ENCODE measurements at places on chromosomes 3 and 15.

DNA sequence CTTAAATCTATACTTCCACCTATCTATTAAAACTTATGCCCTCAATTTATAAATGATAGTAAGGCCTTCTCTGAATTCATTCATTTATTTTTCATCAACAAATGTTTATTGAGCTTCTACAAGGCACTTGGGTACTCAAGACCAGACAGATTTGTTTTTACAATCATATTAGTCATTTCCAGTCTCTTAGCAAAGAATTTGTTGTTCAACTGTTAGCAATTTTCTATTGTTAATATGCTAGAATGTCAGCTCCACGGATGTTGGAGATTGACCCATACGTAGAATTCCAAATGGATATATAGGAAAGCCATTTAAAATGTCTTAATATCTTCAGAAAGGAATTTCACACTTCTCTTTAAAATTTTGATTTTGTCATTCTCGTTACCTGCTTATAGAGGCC, 36.7 kb downstream of the ZBTB38 start:
- no peak for DNase-seq

GRCh38 chr15:89360294-89360971, 25.8 kb upstream of the POLG start:
- DNase-seq = no peak

DNA sequence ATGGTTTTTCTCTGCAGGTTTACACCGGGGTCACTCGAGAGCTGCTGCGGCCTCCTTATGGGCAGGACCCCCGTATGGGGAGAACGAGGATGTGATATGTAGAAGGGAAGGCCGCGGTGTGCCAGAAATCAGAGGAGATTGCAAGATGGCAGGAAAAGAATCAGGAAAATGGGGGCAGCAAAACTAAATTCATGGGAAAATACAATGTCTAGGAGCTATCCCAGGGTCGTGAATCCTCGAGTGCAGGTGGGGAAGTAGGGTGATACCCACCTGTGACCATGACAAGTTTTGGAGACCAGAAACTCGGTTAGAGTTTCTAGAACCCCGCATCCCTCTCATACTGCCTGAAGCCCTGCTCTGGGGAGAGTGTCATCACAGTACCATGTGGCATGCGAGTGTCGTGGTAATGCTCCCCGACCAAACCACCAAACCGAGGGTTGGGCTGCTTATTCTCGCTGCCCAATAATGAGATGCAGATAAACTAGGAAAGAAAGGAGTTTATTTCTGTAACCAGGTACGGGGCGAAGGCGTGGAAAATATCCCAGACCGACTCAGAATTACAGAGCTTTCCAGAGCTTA, 781 bp downstream of the TRNT1 start:
- no peak for DNase-seq

GRCh38 chr3:151283907-151284461, 5.6 kb upstream of the P2RY14 start:
- no peak for DNase-seq

DNA sequence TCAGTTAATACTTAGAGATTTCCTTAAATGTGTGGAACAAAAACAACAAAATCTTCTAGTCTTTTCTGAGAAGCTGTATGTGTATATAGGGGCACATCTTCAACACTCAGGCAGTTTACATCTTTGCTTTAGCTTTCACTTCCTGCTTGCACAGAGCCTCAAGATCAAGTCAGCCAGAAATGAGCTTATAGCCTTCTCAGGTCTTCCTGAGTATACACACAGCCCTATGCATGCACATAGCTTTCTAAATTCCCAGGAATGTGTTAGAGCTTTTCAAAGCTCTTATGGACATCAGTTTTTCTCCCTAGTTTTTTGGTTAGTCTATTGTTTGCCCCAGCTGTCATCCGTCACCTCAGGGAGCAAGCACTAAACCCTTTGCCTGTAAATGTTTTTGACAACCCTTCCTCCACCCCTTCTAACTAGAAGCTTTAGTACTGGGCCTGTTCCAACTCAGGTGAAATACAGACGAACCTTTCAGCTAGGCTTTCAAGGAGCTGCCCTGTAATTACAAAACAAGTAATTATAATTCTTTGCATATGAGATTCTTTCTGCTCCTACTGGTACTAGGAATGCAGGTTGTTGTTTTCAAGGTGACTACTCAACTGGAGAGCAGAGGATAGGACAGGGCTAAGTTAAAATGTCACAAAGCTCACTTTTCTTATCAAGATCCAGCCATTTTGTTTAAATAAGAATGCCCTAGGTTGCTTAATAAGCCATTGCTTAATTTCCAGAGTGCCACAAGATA, 22.6 kb upstream of the MTMR10 start:
- DNase-seq = no peak

- peak; percentile 51 for DNase-seq
Measured at GRCh38 chr15:101411085-101411484, 78.4 kb downstream of the PCSK6 start.

DNA sequence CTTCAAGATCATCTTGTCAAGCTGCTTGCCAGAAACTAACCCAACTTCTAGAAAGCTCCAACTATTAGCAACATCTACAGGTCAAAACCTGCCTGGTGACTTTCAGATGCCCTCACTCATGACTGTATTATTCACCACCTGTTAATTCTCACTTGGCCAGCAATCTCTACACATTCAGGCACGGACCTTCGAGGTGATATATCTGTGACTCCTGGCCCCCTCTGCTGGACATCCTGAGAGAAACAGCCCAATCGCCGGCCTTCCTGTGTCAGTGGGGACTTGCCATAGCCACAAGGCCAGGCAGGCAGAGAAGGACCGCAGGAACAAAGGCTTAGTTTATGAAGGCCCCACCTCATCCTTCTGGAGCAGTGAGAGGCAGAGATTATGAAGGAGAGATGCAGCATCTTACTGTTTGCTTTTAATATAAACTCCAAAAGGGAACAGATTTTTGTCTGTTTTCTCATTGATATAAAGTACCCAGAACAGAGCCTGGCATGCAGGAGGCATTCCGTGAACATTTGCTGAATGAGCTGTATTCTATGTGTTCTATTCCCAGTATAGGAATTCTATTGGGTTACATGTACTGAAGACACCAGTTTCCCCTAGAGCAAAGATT, 24.4 kb upstream of the OCA2 start:
- DNase-seq = no peak

- no peak for DNase-seq
Measured at GRCh38 chr15:67201136-67201535, 53.3 kb downstream of the AAGAB start.

DNA sequence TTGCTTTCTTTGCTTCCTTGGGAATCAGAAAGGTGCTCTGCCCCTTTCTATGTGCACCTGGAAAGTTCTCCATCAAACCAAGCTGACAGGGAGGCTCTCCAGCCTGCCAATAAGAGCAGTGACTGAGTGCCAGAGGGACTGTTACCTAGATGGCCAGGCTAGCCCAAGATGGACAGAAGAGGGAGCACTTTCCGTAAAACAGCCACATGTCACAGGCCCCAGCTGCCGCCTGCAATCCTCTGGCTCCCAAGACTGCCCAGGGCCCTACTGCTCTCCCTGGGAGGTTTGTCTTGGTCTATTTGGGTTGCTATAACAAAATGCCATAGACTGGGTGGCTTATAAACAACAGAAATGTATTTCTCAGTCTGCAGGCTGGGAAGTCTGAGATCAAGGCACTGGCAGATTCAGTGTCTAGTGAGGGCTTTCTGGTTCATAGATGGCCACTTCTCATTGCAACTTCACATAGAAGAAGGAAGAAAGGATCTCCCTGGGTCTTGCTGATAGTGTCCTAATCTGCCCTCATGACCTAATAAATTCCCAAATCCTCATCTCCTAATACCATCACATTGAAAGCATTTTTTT, 72.3 kb downstream of the TAMM41 start:
- DNase-seq = no peak

DNA sequence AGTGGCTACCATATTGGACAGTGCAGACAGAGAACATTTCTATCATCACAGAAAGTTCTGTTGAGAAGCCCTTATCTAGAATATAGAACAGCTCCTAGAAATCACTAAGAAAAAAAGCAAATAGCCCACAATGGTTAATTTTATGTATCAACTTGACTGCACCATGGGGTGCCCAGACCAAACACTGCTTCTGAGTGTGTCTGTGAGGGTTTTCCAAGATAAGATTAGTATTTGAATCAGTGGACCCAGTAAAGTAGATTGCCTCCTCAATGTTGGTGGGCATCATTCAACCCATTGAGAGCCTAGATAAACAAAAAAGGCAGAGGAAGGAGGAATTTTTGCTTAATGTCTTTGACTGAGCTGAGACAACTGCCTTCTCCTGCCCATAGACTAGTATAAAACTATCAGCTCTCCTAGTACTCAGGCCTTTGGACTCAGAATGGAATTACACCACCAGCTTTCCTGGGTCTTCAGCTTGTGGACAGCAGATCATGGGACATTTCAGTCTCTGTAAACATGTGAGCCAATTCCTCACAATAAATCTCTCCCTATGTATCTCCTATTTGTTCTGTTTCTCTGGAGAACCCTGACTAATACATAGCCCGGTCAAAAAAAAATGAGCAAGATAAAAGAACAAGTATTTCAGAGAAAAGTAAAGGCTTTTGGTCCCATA, 55.9 kb upstream of the OXTR start:
- DNase-seq = no peak

DNA sequence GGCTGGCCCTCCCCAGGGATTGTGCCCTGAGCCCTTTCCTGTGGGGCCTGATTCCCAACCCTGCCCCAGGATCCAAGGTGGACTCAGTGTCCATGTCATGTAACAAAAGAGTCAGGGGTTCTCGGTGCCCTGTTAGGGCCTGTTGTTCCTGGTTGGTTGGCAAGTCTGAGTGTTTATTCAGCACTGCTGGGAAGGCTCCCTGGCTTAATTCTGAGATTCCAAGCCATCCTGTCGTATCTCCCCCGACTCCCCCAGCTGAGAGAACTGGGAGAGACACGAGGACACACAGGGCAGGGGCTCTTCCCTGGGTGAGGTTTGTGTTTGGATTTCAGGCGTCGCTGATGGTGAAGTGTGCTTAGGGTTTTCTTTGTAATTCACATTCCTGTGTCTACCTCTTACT, 78.3 kb downstream of the EEFSEC start:
- DNase-seq = no peak

DNA sequence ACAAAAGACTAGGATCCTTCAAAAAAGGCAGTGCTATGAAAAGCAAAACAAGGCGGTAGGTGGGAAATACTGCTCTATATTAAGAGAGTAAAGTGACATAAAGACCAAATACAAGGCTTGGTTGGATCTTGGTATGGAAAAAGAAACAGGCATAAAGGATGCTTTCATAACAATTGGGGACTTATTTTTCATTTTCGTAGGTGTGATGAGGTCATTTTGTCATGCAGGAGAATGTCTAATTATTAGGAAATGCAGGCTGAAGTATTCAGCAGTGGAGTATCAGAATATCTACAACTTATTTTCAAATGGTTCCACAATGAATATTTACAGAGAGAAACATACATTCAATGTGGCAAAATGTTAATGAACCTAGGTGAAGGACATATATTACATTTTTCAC, 9.0 kb downstream of the XPC start:
- DNase-seq = no peak

DNA sequence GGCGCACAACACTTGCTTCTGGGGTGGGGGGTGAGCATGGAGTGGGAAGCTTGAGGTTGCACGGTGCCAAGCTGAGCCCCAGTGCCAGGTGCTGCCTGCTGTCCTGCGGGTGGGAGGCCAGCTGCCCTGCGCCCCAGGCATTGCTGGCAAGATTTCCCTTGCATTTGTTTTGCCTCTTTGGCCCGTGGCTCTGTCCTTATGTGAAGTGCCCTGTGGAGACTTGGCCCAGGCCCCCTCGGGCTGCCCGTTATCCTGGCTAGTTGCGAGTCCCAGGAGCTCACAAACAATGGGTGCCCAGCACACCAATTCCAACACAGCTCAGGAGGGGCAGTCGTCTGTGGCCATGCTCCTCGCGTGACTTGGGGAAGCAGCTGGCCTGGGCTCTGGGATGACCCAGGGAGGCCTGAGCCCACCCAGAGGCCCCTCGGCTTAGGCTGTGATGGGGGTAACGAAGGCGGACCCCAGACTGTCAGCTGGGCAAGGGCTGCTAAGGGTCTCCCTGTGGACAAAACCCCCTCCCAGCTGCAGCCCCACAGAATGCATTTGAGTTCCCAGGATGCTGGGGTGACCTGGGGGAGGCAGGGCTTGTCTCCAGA, 5.9 kb downstream of the C3orf22 start:
- peak; percentile 65 for DNase-seq

GRCh38 chr3:172181932-172182586, 142.7 kb downstream of the FNDC3B start:
- no peak for DNase-seq

GRCh38 chr15:81049835-81050234, 49.1 kb downstream of the TLNRD1 start:
- no peak for DNase-seq

DNA sequence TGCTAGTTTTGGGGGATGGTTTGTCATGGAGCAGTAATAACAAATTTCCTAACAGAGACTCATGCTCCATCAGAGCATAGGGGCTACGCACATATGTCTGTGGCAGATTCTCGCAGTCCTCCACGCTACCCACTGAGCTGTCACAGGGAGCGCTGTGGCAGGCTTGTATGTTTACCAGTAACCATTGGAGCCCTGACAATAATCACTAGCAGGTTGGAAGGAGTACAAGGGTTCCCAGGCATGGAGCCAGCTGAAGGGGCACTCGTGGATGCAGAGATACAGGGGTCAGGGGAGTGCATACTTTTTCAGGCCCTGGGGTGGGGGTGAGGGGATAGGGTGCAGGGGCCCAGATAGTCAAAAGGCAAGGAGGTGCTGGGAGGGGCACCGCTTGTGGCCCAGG, 7.9 kb upstream of the GP9 start:
- DNase-seq = no peak

GRCh38 chr15:96262549-96263489, 67.7 kb upstream of the NR2F2 start:
- DNase-seq = no peak

- DNase-seq = no peak
Measured at GRCh38 chr15:63447017-63447676, 57.2 kb upstream of the USP3 start.

GRCh38 chr15:35540885-35541284, 5.1 kb downstream of the DPH6 start:
- no peak for DNase-seq

DNA sequence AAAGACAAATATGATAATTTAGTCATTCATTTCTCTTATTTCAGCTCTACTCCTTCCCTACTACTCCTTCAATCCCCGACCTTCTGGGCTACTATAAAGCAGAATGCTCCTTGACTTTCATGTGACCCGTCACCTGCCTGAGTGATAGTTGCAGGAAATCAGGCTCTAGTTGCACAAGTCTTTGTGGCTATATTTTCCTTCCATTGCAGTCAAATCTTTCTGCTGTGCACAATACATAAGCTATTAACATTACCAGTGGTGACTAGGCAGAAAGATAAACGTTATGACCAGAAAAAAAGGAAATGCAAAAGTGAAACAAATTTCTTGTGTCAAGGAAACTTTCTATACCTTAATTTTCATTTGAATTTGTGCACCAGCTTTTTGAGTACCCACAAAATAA, 2.3 kb downstream of the SUCNR1 start:
- DNase-seq = no peak

DNA sequence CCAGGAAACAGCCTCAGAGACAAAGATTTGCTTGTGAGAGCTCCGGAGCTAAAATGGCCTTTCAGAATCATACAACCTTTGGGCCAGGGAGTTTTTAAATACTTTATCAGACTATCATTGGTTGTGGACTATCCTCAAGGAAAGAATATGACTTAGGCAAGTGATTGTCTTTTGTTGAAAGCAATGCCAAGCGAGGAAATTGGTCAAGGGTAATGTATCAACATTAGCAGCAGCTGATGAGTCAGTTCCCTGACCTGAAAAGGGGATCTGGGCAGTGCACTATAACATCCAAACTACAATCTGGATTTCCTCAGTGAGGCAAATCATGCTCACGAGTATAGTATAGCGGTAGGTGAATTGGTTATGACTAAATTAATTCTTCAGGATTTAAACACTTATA, 303.6 kb downstream of the LSAMP start:
- no peak for DNase-seq

GRCh38 chr3:38459499-38460048, 5.9 kb downstream of the ACVR2B start:
- DNase-seq = no peak

Measured in left forelimb (tissue), 1 donor.